Stimulated activated CD8-positive, alpha-beta memory T cell treated with anti-CD3 and anti-CD28 coated beads, Interleukin-4, amount 100 ng/mL, for 48 hours (primary cell): ENCODE measurements at places on chromosomes 4 and X.
A peak's percentile ranks its signal among the peaks of the same experiment; 100 is the strongest.

GRCh38 chr4:71290476-71290875 is 48.3 kb upstream of the SLC4A4 start:
- DNase-seq = no peak

- DNase-seq = peak; percentile 25
These were observed 800 bp downstream of the KDM5C start for GRCh38 chrX:53223955-53224859.

- no peak for DNase-seq
These were observed 176.1 kb upstream of the MAGEB16 start for GRCh38 chrX:35622040-35622439.

- DNase-seq = no peak
These were observed 62.8 kb downstream of the FAM9B start for GRCh38 chrX:8971116-8971515.

GRCh38 chrX:45803383-45803921 is 602.8 kb upstream of the DIPK2B start:
- DNase-seq = no peak

- no peak for DNase-seq
These were observed 4.2 kb downstream of the TMSB4X start for GRCh38 chrX:12979026-12979607.

- DNase-seq = no peak
These were observed 128.1 kb downstream of the KDM6A start for GRCh38 chrX:45001048-45001447.

DNA sequence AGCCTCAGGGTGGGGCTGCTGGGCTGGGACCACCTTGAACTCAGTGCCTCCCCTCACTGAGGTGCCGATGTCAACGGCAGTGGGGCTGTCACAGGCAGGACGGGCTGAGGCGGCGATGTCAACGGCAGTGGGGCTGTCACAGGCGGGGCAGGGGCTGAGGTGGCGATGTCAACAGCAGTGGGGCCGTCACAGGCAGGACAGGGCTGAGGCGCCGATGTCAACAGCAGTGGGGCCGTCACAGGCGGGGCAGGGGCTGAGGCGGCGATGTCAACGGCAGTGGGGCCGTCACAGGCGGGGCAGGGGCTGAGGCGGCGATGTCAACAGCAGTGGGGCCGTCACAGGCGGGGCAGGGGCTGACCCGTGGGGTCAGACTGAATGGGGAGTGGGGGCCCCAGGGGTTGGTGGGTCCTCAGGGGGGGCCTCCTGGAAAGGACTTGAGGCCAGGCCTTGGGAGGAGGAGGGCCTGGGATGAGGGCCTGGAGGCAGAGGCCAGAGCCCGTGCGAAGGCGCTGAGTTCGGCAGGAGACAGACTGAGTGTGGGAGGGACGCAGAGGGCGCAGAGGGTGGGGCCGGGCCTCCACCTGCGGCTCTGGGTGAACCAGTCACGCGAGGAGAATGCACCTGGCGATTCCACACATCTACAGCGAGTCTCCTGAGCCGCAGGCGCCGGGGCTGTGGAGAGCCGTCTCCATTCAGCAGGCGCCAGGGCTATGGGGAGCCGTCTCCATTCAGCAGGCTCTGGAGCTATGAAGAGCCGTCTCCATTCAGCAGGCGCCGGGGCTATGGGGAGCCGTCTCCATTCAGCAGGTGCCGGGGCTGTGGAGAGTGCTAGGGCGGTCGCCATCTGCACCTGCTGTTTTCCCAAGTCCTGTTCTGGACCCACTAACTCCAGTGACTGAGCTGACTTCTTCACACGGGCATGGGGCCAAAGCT is 22.9 kb downstream of the ATP5ME start:
- DNase-seq = no peak

DNA sequence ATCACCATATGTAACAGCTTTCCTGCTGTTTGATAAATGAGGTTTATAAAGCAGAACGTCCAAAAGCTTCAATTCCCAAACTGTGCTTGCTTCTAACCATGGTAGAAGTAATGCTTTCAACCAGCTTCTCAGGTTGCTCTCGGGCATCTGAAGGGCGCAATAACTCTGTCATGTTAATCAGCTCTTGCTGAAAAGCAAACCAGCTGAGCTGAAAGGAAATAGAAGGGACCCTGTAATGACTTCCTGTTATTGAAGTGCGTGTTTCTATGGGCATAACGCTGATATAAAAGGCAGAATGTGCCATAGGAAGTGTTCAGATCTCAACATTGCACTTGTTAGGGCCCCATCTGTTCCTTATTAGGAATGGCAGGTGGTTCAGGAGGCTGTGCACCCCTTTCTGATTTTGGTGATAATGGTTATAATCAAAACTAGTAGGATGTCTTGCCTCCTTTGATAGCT is 21.2 kb downstream of the HERC3 start:
- no peak for DNase-seq

GRCh38 chr4:75653845-75654503 is 19.2 kb downstream of the G3BP2 start:
- no peak for DNase-seq

DNA sequence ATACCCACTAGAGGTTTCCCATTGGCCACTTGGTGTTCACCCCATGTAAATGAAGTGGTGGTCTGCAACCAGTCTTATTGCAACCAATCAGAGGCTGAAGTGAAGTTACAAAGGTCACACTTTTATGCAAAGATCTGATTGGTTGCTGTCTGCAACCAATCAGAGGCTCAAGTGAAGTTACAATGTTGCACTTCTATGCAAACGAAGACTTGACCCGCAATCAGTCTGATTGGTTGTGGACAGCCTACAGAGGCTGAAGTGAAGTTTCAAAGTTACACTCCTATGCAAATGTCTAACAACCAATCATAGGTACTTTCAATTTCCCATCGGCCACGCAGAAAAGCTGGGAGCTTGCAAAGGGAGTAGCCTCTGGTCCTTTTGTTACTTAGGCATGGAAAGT is 22.3 kb upstream of the XPNPEP2 start:
- no peak for DNase-seq

- no peak for DNase-seq
These were observed 318.7 kb downstream of the PCDH18 start for GRCh38 chr4:137213372-137214173.

- no peak for DNase-seq
These were observed 152.9 kb downstream of the PTTG2 start for GRCh38 chr4:38113132-38113531.

DNA sequence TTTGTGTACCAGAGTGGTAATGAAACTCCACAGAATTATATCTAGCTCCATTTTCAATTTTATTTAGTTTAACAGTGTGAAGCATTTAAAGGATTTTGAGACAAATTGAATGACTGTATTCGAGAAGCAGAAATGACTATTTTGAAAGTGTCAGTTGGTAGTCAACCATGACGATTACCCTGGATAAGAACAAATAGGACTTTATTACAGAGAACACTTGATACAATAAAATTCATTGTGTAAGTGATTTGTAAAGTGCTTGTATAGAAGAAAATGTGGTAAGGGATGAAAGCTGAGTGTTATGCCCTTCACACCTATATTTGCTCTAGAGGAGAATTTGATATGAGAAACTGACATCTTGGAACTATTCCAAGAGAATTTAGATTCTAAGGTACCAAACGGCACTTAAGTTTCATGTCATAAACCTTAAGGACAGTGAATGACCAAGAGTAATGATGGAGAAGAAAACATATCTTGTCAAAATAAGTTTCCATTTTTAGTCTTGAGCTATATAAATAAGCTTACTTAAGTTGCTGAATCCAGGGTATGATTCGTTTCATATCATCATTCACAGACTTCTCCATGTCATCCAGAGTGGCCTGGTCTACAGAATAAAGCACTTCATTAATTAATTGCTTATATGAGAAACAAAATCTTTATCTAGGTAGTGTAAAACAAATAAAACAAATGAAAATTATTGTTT is 34.6 kb downstream of the MED14 start:
- no peak for DNase-seq

GRCh38 chr4:178344096-178344495 is 901.9 kb upstream of the AGA start:
- DNase-seq = no peak

DNA sequence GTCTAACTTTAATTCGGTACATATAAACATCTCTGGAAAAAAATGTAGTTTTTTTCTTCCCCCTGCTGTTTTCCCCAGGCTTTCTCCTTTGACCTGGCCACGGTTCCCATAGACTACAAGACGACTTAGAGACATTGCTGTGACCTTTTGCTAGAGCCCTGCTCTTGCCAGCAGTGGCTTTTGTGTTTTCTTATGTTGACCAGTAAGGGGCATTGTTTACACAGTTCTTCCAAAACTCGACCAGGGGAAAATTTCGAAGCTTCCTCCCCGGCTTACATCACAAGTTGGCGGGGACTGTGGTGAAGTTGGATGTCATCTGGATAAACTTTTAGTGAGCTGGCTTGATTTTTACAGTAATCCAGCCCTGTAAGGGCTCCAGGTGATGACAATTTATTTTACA is 9.3 kb downstream of the CCDC160 start:
- DNase-seq = no peak

GRCh38 chr4:129344058-129344457 is 248.1 kb downstream of the C4orf33 start:
- no peak for DNase-seq

GRCh38 chrX:112841114-112841819 is 636 bp upstream of the AMOT start:
- DNase-seq = peak; percentile 73

DNA sequence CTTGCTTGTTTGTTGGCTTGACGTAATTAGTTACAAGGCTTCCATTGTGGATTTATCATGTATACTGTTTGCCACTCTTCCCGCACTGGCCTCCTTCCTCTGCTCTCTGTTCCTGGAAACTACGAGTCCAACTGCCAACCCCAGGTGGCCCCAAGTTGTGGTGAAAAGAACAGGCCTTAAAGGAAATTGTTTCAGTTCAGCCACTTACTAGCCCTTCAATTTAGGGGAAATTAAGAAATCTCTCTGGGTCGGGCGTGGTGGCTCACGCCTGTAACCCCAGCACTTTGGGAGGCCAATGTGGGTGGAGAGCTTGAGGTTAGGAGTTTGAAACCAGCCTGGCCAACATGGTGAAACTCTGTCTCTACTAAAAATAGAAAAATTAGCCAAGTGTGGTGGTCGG is 28.0 kb downstream of the RBM47 start:
- no peak for DNase-seq

DNA sequence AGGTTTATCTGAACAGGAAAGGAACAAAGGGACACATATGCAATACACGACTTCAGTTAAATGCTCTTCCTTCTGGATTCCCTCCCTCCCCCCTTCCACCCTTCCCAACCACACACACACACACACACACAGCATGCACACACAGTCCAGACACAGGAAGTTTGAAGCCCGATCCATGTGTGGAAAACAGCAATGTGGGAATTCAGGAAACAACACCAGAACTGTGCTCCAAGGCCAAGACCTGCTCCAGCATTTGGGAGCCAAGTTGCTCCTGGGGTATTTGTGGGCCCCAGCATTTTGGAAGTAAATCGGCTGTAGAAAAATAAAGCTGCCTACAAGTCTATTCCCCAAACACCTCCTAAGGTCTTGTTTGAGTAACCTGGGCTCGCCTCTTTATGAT is 5.6 kb upstream of the AMOT start:
- no peak for DNase-seq

- no peak for DNase-seq
These were observed 2.8 kb upstream of the PARM1 start for GRCh38 chr4:74930162-74930561.

GRCh38 chrX:68758671-68759070 is 70.2 kb upstream of the EFNB1 start:
- DNase-seq = no peak

- DNase-seq = no peak
These were observed 226.1 kb downstream of the SHOX start for GRCh38 chrX:856566-857290.

- DNase-seq = peak; percentile 82
These were observed 14.1 kb downstream of the RPS6KA3 start for GRCh38 chrX:20252381-20253231.

- DNase-seq = no peak
These were observed 310.7 kb downstream of the STK32B start for GRCh38 chr4:5361968-5362367.

DNA sequence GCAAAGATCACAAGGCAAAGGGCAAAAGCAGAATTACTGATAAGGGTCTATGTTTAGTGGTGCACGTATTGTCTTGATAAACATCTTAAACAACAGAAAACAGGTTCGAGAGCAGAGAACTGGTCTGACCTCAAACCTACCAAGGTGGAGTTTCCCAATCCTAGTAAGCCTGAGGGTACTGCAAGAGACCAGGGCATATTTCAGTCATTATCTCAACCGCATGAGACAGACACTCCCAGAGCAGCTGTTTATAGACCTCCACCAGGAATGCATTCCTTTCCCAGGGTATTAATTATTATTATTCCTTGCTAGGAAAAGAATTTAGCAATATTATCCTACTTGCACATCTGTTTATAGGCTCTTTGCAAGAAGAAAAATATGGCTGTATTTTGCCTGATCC is 51.5 kb downstream of the NPNT start:
- DNase-seq = no peak

- no peak for DNase-seq
These were observed 7.1 kb downstream of the CCDC160 start for GRCh38 chrX:134244043-134244442.
